ENCODE measurements at places on chromosomes 5 and 9.

- DNase-seq: no peak
Measured at GRCh38 chr5:79875230-79875629, 115.8 kb downstream of the MTX3 start.

DNA sequence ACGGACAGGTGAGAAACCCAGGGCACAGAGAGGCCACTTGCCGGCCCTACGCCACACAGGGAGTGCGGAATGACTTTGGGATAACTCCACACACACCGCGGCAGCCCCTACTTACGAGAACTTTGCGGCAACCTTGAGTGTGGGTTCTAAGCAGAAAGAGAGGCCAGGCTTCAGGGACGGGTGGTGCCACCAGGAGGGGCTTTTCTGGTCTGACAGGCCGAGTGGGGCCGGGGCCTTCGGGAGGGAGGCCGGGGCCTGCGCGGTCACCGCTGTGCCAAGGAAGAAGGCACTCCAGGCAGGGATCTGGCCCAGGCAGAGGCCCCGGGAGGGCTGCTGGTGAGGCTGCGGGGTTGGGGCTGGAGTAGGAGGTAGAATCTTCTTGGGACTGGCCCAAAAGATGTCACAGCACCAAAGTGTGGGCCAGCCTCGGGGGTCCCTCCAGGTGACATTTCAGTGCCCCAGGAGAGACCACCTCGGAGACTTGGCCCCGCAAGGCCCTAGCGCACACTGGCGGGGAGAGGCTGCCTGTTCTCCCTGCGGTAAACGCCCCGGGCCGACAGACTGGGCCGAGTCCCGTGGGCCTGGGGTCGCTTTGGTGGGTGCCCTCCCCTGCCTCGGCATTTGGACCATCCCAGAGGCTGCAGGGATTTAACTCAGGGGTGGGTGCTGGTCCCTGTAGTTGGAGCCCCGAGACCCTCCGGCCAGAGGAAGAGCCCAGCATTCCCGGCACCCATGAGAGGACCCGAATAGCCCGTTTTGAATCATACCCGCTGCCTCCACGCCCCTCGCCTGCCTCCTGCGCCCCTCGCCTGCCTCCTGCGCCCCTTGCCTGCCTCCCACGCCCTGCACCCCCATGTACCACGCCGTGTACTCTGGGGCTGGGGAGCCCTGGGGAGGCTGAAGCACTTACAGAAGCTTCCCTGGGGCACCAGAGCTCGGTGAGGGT lies 9.0 kb upstream of the RNU6ATAC start:
- DNase-seq: no peak

- DNase-seq: no peak
Measured at GRCh38 chr9:2745560-2746380, 28.5 kb downstream of the KCNV2 start.

DNA sequence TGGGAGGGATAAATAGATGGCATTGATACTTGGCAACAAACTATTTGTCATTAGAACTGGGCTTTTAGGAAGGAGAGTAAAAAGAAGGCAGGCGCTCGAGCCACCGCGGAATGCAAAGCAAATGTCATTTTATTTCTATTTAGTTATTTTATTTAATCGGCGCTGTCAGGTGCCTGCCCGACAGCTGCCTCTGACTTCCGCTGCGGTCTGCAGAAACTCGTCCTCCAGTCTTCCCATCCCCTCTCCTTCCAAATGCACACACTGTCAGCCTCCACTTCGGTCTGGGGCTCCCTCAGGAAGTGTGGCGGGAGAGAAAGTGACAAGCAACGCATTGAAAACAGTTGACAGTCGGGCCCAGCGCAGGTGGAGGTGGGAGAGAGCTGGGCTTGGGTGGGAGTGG lies 29.3 kb downstream of the ASS1 start:
- no peak for DNase-seq

- no peak for DNase-seq
Measured at GRCh38 chr5:38831117-38831516, 14.7 kb upstream of the OSMR start.

GRCh38 chr9:95096807-95097206 lies 220.7 kb downstream of the FANCC start:
- DNase-seq: no peak

DNA sequence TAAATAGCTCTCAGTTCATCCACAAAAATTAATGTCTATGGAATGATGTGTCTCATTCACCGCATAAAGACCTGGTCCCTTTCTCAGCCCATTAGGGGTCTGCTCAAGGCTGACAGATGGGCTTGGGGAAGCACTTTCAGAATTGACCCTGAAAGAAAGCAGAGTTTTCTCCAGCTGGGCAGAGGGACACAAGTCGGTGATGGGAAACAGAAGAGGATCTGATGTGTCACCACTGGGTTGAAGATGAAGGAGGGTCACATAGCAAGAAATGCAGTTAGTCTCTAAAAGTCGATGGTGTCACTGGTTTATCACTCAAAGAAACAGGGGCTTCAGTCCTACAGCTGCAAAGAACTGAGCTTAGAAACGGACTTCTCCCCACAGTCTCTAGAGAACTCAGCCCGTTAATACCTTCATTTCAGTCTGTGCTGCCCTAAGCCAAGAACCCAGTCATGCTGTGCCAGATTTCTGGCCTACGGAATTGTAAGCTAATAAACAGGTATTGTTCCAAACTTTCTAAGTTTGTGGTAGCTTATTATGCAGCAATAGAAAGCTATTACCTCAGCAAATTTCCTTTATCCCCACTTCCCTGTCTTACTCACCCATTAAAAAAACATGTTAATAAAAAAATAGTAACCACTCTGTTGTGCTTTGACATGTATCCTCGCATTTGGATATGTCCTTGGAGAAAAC lies 64.6 kb downstream of the ADAMTS12 start:
- no peak for DNase-seq

GRCh38 chr5:67306965-67307607 lies 110.5 kb upstream of the CD180 start:
- DNase-seq: no peak

- no peak for DNase-seq
Measured at GRCh38 chr5:149801307-149801990, 71.3 kb downstream of the PPARGC1B start.

DNA sequence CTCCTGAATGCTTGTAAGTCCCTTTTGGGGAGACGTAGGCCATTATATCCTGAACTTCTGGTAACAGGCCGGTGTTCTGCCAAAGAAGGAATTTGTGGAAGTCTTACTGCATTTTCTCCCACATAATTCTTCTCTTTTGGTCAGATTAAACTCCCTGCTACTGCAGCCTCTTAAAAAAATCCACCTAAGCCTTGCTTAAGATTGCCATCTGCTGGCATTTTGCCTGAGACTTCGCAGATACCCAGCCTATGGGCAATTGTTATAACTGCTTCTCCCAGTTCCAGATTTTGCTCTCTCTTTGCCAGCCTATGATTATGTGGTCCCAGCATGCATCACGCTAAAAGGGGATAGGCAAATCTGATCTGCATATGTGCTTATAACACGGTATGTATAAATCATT lies 391.6 kb upstream of the CHD1 start:
- DNase-seq: no peak

DNA sequence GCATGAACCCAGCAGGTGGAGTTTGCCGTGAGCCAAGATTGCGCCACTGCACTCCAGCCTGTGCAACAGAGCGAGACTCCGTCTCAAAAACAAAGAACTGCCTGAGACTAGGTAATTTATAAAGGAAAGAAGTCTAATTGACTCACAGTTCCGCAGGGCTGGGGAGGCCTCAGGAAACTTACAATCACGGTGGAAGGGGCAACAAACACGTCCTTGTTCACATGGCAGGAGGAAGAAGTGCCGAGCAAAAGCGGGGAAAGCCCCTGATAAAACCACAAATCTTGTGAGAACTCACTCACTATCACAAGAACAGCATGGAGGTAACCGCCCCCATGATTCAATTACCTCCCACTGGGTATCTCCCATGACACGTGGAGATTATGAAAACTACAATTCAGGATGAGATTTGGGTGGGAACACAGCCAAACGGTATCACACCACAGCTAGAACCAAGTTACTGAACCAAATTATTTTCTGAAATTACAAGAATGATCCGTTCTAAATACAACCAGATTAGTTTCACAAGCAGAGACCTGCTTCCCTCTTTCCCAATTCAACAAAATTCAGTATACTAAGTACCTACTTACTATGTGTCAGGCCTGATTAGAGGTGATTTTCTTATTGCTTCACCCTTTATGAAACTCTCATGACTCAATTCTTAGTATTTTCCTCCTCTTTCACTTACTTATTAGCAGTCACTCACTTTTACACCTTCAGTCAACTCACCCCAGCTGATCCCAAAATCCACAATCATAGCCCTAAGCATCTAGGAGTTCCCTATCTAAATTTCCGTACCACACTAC lies 8.4 kb downstream of the UBTD2 start:
- no peak for DNase-seq

GRCh38 chr5:71949772-71950171 lies 157.5 kb upstream of the MAP1B start:
- DNase-seq: no peak

- DNase-seq: no peak
Measured at GRCh38 chr9:116323571-116323970, 170.0 kb downstream of the PAPPA start.

DNA sequence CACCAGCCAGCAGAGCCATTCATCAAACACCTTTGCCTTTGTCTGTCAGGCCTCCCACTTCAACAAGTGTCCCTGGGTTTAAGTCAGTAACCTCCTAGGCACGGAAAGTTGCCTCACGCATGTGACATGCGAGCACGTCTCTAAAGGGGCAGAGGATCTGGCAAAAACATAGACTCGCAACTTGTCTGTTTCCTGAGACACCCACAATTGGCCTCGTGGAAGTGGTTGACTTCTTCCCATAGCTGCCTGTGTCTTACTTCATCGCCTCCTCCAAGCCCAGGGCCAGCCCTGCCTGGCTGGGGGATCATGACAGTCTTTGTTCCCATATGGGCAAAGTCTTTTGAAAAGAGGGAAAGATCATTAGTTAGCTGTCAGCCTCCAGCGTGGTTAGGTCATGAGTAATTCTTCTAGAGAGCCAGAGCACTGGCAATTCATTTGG lies 35.5 kb upstream of the GLRX start:
- DNase-seq: no peak

DNA sequence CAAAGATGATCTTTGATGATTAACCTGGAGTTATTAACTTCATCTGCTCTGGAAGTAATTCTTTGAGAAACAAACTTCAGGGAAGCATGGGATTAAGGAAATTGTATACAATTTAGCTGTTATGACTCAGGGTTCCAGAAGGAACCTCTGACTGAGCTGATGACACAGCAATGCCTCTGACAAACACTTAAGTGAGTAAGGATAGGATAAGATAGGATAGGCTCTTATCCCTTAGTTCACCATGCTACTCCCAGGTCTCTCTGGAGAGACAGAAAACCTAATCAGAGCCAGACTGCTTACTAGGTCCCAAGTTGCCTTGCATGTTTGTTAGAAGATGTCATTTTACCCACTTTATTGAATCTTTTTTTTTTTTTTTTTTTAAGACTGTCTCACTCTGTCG lies 12.6 kb upstream of the TMEM38B start:
- no peak for DNase-seq

DNA sequence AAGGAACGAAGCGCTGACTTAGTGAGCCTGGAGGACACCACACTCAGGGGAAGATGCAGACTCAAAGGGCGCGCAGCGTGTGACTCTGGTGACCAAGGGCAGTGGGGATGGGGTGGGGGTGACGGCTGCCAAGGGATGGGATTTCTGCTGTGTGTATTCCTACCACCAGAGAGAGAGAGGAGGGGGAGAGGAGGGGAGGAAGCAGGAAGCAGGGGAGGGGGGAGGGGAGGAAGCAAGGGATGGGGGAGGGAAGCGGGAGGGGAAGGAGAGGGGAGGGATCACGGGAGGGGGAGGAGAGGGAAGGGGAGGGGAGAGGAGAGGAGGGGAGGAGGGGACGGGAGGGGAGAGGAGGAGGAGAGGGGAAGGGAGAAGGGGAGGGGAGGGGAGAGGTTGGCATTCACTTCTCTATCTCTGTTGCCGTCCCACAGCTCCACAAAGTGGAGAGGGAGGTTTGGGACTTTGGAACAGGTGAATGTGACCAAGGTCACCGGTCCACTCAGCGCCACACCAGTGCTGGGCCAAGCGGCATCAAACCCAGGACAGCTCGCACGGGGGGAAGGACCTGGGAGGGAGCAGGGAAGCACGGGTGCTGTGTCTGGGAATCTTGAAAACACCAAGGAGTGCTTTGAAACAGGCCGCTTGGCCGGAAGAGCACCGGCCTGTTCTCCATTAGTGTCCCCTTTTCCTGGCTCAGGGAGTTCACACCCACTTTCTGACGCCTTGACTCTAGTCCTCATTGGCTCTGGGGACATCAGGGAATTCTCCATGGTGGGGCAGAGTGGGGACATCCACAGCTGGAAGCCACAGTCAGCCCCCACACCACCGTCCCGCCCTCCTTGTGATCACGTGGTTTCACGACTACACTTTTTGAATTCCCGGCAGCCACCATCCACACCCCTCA lies 77.4 kb downstream of the VAV2 start:
- DNase-seq: no peak

DNA sequence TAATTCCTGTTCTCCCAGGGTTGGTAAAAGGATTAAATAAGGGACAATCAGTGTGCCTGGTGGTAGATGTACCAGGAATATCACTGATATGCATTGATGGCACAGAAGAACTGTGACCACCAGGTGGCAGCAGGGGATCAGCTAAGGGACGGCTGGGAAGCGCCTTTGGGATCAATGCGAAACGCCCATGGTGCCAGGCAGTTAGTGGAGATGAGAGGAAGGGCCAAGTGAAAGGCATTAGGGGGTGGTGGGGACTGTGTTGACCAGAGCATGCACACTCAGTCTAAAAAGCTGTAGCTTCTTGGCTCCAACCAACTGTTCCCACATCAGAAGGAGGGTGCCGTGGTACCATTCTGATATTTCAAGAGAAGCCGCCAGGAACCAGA lies 55.6 kb downstream of the ARHGEF37 start:
- DNase-seq: peak; percentile 39

DNA sequence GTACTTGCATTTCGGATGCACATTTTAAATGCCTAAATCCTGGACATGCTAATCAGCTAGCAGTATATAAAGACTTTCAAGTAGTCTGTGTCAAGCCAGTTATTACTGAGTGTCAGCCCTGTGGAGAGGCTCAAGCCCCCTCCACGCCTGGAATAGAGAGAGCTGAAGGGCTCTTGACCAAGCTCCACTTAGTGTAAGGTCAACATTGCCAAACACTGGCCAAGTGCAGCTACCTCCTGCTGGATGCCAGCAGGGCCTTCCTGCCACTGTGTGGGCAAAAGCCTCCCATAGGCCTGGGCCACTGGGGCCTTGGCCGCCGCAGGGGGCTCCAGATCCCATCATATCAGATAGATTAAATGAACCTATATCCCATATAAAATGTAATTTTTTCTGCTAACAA lies 239.4 kb upstream of the PANK3 start:
- DNase-seq: no peak

GRCh38 chr5:93154535-93154934 lies 426.5 kb downstream of the NR2F1-AS1 start:
- DNase-seq: no peak

GRCh38 chr9:128969491-128969890 lies 22.0 kb downstream of the NUP188 start:
- DNase-seq: no peak
